ENCODE measurements at places on chromosomes 2 and 18. TPM values are rescaled to one million over a fixed set of nuclear protein-coding genes. Genes with fewer than 3 reads are reported as not detected.

ARL4C gene
- 123 TPM for total RNA-seq

DPYSL5 gene
- not detected for total RNA-seq

FLACC1 gene
- 3.0 TPM for total RNA-seq

FSIP2 gene
- total RNA-seq = 0.26 TPM

DNA sequence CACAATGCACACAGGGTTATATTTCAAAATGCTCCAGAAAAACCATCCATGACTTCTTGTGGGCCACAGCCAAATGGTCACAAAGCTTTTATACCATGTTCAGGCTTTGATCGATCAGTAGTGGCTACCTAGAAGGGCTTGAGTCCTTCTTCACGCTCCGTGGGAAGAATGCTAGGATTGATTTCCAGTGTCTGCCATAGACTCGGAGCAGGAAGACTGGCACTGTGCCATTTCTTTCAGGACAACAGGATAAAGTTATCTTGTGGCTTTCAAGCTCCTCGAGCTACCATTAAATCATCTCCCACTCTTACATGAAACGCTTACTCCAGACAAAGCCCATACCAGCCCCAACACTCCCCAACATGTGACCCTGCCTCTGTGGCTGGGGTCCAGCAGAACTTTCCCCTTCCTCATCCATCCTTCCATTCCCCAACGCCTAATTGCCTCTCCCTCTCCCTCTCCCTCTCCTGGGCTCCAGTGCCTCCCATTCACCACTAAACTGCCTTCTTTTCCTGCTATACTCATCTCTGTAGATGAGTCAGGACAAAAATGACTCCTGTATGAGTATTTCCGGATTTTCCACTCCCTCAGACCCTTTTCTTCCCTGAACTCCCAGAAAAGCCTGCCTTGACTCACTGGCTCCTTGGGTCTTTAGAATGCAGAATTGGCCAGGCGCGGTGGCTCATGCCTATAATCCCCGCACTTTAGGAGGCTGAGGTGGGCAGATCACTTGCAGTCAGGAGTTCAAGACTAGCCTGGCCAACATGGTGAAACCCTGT lies 40.9 kb downstream of the ADD2 start:
- no peaks in the 10 kb centered on the region for H3K27me3 ChIP-seq
- no peak for DNase-seq
- H3K4me3 ChIP-seq = no peak overlapping the region

GRCh38 chr2:43495727-43496126 lies 100.1 kb downstream of the THADA start:
- no peaks in the 10 kb centered on the region for H3K27me3 ChIP-seq
- peaks cover 30% of the 10 kb centered on the region for H3K36me3 ChIP-seq
- H3K4me3 ChIP-seq = no peak overlapping the region
- no peak for DNase-seq
- no peak overlapping the region for H3K27ac ChIP-seq

- H3K36me3 ChIP-seq = no peaks in the 10 kb centered on the region
- no peaks in the 10 kb centered on the region for H3K27me3 ChIP-seq
- no peak for DNase-seq
- H3K4me1 ChIP-seq = no peaks in the 10 kb centered on the region
- H3K4me3 ChIP-seq = no peak overlapping the region
Observed at GRCh38 chr2:13121096-13121495, 404.4 kb downstream of the TRIB2 start.

- no peak for DNase-seq
- H3K27ac ChIP-seq = no peak overlapping the region
Observed at GRCh38 chr18:36389027-36389426, 91.5 kb downstream of the FHOD3 start.
